ENCODE measurements at places on chromosomes 2 and 18.
A peak's percentile ranks its signal among the peaks of the same experiment; 100 is the strongest.

GRCh38 chr2:167686691-167687090 is 560.7 kb downstream of the STK39 start:
- no peak for DNase-seq

- DNase-seq: no peak
Observed at GRCh38 chr18:12479536-12479935, 71.8 kb downstream of the PRELID3A start.

GRCh38 chr2:67922080-67922785 is 140.6 kb downstream of the C1D start:
- DNase-seq: no peak

- DNase-seq: no peak
Observed at GRCh38 chr2:234496055-234496834, 636 bp downstream of the ARL4C start.

DNA sequence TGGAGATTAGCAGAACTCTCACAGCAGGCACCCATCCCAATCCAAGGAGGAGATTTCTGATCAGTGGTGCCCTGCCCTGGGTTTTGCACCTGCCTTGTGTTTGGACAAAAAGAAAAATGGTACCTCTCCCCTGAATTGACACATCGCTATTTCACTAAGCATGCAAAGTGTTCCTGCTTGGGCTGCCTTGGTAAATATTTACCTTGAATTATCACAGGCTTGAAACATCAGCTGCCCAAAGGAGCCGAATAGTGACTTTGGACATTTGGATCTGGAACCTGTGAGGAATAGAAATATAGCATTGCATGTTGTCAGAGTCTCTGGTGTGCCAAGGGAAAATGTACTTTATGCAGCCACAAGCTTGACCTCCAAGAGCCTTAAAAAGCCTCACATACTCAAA is 926.4 kb upstream of the FANCL start:
- DNase-seq: no peak

DNA sequence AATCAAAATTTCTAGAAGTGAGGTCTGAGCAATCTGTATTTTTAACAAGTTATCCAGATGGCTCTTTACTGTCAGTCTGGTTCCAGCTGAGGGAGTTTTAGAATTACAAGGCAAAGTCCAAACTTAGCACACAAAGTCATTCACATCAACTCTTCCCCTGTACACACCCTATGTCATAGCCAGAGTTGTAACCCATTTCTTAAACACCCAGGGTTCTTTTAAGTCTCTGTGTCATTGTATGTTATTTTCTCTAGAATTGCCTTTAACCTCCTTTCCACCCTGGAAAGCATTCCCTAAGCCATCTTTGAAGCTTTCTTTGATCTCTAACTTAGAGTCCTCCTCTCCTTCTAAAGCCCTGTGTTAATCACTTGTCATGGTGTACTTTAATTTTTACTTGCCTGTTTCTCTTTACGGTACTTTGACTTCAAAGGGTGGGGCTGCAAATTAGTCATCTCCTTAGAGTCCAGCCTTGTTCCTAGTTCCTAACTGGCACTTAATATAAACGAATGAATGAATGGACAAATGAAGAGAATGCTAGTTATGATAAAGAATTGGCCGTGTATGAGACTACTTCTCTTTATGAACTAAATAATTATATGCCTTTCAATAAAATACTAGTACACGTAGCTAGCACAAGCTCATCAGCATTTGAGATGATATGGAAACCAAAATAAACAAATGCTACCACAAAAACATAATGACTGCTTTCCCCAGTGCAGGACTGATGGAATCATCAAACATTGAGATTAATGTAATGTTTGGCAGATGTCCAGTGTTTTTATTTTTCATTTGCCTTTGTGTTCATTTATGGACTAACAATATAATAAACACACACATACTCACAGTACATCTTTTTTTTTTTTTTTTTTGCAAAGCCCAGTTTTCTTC is 11.9 kb upstream of the ACTR3 start:
- no peak for DNase-seq

GRCh38 chr2:72130659-72131360 is 16.9 kb downstream of the CYP26B1 start:
- DNase-seq: no peak

- DNase-seq: no peak
Observed at GRCh38 chr18:11289248-11289647, 139.9 kb upstream of the PIEZO2 start.

- no peak for DNase-seq
Observed at GRCh38 chr2:10016001-10016801, 27.1 kb upstream of the KLF11 start.

- no peak for DNase-seq
Observed at GRCh38 chr2:218082586-218083351, 13.7 kb downstream of the RUFY4 start.

GRCh38 chr2:237866101-237866621 is 6.7 kb downstream of the RAMP1 start:
- no peak for DNase-seq

DNA sequence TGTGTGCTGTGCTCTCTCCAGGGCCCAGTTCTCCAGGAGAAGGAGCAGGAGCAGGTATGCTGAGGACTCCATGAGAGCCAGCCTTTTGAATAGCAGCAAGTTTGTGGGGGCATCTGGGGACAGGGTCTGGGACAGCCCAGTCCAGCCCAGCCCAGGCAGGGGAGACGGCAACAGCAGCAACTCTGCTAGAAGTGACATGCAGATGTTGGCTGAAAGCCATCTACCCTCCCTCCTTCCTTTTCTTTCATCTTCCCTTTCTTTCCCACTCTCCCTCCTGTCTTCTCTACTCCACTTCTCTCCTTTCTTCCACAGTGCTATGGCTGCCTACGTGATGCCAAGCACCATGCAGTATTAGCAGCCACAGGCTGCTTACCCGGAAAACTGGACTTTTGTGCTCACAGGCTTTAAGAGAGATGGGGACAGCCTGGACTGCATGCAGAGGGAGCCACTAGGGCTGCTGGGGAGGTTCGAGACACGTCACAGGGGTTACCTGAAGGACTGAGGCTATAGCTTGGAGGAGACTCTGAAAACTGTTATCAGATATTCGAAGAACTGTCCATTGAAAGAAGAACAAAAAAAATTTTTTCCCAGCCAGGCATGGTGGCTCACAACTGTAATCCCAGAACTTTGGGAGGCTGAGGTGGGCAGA is 23.8 kb upstream of the YWHAQ start:
- no peak for DNase-seq

DNA sequence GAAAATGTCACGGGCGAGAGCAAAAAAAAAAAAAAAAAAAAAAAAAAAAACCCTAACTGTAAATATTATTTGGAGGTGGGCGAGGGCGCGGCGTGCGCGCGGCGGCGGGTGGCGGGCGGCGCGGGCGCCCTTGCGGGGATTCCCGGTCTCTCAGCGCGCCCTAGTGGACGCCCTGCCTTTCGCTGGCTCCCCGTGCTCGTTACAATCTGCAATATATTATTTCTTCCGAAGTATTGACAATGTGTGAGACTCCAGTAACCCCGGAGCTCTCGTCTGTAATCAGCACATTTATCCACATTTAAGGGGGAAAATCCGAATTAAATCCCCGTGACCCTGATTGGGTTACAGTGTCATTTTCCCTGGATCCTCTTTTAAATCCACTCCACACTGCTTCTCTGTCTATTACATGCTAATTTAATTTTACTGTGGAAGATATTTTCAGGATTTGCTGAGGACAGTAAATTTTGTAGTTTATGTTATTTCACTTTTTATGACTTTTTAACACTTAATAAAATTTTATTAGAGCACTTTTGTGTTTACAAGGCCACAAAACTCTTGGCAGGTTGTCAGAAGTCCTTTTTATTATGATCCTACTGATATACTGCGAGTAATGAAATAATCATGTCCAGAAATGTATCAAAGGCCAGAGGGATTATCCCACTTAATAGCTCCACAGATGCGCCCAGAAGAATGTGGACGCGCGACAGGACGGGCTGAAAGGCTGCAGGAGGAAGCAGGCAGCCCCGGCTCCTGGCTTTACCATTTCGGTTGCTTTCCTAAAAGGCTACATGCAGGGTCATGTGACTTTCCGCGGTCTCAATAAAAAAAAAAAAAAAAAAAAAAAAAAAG is 369.1 kb downstream of the MTX2 start:
- DNase-seq: peak; percentile 37

- no peak for DNase-seq
Observed at GRCh38 chr2:55585451-55586080, 31.9 kb downstream of the PPP4R3B start.

- no peak for DNase-seq
Observed at GRCh38 chr2:157291018-157291417, 33.5 kb downstream of the GALNT5 start.

DNA sequence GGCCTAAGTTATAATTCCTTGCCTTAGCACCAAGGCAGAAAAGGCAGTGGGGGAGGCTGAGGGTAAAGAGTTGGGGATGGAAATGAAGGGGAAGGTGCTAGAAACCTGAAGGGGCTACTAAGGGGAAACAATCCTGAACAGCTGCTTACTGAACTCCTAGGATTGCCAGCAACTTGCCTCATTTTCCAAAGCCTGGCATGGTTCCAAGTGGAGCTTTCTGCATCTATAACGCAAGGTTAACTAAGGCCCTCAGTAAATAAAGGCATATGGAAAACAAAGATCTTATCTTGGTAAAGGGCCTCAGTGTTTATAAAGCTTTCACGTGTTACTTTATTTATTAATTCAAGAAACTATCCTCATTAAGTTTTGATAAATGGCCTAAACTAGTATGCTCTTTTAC is 10.9 kb downstream of the MEP1B start:
- no peak for DNase-seq

- no peak for DNase-seq
Observed at GRCh38 chr2:232441147-232441651, 14.8 kb upstream of the ALPI start.

GRCh38 chr2:185502351-185502750 is 236.3 kb upstream of the FSIP2 start:
- DNase-seq: no peak

- no peak for DNase-seq
Observed at GRCh38 chr18:48124857-48125626, 194.6 kb upstream of the SMAD2 start.

DNA sequence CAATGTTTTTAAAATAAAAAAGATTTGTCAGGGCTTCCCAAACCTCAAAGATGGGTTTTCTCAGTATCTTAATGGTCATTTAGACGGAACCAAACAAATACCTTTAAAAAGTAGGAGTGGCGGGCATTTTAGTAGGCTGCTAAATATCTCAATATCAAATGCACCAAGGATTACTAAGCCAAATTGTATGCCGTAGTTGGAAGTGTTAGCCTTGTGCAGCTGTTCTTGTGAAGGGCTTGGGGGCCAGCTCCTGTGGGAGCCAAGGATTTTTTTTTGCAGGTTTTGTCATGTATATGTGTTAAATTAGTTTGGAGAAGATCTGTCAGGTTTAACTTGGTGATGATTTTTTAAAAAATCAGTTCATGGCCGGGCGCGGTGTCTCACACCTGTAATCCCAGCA is 52.1 kb downstream of the ACTR2 start:
- no peak for DNase-seq

GRCh38 chr18:67513280-67513679 is 3.2 kb downstream of the DSEL start:
- no peak for DNase-seq

- DNase-seq: no peak
Observed at GRCh38 chr2:150387586-150388288, 99.7 kb downstream of the RND3 start.

DNA sequence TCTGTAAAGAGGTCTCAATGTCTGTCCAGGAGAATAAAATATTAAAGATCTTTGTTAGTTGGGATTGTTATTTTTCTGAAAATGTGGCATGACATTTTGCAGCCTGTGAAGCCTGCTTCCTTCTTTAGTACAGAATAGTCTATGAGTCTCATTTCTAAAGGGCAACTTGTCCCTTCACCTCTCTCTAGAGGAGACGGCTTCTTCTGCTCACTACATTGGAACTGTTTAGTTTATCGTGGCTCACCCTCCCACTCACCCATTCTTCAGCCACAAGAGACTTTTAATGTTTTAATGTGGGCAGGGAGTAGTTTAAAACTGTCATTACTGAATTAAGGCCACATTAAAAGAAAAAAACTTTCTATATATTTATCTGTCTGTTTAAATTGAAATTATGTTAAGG is 161.0 kb downstream of the BARD1 start:
- no peak for DNase-seq

DNA sequence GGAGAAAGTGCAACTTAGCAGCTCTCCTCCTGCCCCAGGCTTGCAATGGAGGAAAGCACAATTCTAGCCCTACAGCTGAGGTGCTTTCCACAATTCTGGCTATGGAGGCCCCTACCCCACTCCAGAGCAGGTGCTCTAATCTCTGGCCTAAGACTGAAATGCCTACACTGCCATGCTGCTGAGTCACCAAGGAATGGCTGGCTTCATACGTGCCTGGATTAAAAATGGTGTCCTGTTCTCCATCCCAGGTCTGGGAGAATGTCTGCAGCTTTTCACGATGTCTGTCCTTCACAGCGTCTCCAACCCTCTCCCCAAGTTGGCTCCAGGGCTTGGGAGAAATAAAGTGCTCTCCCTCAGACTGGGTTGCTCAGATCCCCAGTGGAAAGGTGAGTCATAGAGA is 48.5 kb downstream of the MBOAT2 start:
- DNase-seq: no peak

- DNase-seq: no peak
Observed at GRCh38 chr2:239657992-239658391, 257.2 kb upstream of the HDAC4 start.

- DNase-seq: no peak
Observed at GRCh38 chr2:70902067-70902442, 33.6 kb upstream of the ATP6V1B1 start.

GRCh38 chr2:220660277-220661145 is 911.6 kb downstream of the EPHA4 start:
- no peak for DNase-seq

- no peak for DNase-seq
Observed at GRCh38 chr2:173431191-173431590, 76.5 kb downstream of the CDCA7 start.

GRCh38 chr2:127525691-127526131 is 578 bp downstream of the IWS1 start:
- no peak for DNase-seq

GRCh38 chr2:38380397-38381130 is 3.5 kb upstream of the ATL2 start:
- DNase-seq: no peak

- DNase-seq: no peak
Observed at GRCh38 chr18:47484068-47484467, 232.6 kb upstream of the SKOR2 start.

DNA sequence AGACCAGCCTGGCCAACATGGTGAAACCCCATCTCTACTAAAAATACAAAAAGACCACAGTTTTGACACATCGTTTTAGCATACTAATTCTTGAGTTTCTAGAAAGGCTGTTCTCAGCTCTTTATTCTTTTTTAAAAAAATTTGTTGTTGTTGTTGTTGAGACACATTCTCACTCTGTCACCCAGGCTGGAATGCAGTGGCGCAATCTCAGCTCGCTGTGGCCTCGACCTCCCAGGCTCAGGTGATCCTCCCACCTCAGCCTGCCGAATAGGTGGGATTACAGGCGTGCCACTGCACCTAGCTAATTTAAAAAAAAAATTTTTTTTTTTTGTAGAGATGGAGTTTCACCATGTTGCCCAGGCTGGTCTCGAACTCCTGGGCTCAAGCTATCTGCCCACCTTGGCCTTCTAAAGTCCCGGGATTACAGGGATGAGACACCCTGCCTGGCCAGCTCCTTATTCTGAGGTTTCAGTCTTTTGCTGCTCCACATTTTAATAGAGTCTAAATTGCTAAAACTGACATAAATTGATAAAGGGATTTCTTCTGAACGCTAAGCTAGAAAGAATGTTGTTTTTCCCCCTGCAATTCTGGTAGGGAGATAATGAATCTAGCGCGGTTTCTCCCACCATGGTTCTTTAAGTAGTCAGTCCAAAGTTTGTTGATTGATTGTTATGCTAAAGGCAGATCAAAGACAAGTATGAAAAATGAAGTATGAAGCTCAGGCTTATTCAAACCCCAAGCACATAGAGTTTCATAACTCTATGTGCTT is 32.6 kb upstream of the CABLES1 start:
- no peak for DNase-seq

Data from stimulated activated CD8-positive, alpha-beta memory T cell treated with anti-CD3 and anti-CD28 coated beads, Interleukin-2, amount 100 ng/mL, for 1 hour (primary cell).